ENCODE measurements at places on chromosomes 11 and 22.
A peak's percentile ranks its signal among the peaks of the same experiment; 100 is the strongest.

- DNase-seq = peak; percentile 29
Measured at GRCh38 chr11:116499396-116500003, 273.3 kb downstream of the BUD13 start.

DNA sequence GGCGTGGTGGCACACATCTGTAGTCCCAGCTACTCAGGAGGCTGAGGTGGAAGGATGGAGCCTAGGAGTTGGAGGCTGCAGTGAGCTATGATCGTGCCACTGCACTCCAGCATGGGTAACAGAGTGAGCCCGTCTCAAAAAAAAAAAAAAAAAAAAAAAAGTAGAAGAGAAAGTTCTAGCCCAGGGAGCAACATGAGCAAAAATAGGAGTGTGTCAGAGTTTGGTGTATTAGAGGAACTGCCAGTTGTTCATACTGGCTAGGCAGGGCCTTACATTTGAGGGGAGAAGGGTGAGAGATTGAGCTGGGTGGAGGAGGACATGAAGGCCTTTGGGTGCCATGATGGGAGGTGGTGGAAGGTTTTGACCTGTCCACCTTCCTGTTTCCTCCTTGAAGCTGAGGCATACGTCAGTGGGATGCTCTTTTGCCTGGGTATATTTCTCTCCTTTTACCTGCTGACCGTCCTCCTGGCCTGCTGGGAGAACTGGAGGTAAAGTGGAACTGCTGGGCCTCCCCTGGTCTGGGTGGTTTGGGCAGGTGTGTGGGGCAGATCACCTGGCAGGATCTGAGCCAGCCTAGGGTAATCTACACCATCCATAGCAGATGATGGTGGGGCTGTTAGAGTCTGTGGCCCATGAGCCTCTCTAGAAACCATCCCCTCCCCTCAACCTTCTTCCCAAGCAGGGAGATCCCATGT, 7.3 kb downstream of the SIDT2 start:
- no peak for DNase-seq

DNA sequence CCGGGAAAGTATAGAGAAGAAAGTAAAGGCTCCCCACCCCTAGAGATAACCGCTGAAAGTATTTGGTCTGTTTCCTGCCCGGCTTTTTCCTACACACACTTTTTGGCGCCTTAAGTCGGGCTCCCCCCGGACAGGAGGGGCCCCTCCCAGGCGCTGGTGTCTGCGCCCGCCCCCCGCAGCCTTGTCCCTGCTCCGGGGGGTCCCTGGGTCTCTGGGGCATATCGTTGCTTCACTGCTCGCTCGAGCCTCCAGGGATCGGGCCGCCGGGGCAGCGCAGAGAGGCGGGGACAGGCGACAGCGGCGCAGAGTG, 928 bp upstream of the CRACR2B start:
- no peak for DNase-seq

DNA sequence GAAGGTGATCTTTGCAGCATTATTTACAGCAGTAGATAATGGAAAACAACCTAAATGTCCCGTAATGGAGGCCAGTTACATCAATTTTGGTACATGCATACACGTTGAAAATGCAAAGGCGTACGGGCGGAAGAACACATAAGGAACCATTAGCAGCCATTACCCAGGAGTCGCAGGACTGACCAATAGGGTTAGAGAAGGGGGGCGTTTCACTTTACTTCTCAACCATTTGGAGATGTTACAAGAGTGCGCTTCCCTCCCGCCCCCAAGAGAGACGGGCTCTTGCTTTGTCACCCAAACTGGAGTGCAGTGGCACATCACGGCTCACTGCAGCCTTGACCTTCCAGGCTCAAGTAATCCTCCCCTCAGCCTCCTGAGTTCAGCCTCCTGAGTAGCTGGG, 52.8 kb upstream of the SLC35C1 start:
- no peak for DNase-seq

DNA sequence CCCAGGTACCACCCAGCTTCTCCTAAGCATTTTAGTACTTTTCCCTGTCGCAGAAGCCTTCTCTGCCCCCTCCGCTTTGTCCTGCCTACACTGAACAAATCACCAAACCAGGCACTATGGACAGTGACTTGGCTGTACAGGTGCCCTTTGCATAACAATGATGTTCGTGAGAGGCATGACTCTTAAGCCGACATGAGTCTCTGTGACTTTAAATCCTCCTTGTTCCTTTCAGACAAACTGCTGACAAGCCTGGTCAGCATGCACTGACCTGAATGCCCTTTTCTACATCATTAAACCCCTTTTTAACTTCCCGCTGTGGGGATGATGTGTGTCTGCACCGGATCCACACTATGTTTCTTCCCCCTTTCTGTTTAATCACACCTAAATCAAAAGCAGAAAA, 16.6 kb downstream of the CAVIN3 start:
- DNase-seq = no peak

DNA sequence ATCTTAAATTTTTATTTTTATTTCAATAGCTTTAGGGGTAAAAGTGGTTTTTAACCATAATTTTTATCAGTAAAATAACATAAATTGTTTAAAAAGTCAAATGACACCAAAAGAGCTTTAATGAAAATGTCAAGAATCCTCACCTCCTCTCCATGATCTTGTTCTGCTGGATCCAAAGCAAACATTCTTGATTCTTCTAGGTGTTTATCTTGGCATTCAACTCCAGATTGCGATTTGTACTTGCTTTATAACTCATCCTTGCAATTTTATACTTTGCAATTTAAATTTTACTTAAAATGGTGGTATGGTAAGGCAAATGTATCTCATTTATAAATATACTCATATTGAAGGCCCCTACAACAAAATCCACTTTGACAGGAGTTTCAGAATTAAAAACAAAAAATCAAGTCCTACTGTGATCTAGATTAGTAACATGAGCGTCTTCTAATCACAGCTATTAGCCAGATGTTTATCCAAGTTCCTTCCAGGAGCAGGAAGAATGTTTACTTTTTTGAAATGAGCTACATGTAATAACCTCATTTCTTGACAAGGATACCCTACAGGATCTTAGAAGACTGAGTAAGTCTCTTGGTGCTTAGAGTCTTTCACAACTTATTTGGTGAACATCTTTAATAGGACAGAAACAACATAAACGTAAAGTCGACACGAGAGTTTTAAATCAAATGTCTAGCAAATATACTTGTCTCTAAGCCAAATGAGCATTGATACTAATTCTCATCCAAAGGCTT, 72.4 kb upstream of the CARD18 start:
- no peak for DNase-seq

- DNase-seq = no peak
Measured at GRCh38 chr11:14619603-14620531, 23.7 kb upstream of the PDE3B start.

All from stimulated activated CD4-positive, alpha-beta T cell treated with anti-CD3 and anti-CD28 coated beads, Interleukin-1b, Interleukin-23, amount 100 ng/mL, for 24 hours (primary cell).